Osteoblast (primary cell): ENCODE measurements at places on chromosomes 2 and 18. TPM values are rescaled to one million over a fixed set of nuclear protein-coding genes. Genes with fewer than 3 reads are reported as not detected.

- no peak for DNase-seq
Measured at GRCh38 chr2:182349268-182349667, 77.6 kb downstream of the PDE1A start.

DNA sequence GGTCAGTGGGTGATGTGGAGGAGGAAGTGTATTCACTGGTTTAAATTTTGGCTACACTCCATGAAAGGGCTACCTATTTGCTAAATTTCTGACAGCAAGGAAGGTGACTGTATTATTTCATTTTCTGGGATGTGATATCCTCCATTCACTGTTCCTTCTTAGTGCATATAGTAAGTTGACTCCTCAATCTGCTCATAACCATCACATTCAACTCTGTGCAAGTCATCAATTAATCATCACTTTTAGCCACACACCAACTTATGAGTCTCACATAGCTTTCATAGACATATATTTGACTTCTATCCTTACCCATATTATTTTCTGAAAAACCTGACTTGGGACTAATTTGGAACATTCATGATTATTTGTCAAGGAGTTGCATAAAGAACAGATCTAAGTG, 16.9 kb downstream of the KLHL41 start:
- no peak for DNase-seq

- DNase-seq = no peak
Measured at GRCh38 chr18:36358141-36358540, 60.6 kb downstream of the FHOD3 start.

GRCh38 chr2:41900101-41900577, 147.7 kb upstream of the PKDCC start:
- DNase-seq = no peak

- DNase-seq = peak; percentile 52
Measured at GRCh38 chr2:36351736-36352349, 3.7 kb upstream of the CRIM1 start.

DNA sequence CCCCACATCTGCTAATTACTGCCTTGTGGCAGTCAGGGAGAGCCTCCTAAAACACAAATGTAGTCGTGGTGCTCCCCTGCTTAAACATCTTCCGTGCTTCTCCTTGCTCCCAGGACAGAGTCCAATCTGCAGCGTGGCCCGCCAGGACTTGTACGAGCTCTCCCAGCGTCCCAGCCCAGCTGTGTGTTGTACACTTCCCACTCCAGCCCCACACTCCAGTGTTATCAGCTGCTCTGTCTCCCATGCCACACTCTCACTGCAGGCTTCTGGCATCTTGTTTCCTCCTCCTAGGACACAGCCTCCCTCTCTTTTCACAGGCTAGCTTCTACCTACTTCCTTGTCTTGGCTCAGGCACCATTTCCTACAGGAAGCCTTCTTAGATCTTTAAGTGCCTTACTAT, 199.4 kb downstream of the ALPK2 start:
- DNase-seq = no peak

DNA sequence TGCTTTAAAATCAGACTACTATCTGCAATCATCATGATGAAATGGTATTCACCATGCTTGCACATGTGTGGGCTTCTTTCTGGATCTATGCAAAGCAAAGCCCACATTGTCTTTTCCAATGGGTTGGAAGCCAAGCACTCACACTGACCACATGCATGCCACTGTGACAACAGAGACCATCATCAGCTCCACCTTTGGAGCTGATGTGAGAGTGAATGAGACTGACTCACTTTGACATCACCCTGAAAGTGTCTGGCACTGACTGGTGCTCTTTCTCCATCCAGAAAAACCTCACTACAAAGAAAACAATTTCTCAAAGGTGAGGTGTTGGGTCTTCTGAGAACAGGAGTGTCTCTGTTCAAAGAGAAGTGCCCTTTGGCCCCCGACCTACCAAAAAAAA, 4.7 kb downstream of the MYO5B start:
- no peak for DNase-seq

DNA sequence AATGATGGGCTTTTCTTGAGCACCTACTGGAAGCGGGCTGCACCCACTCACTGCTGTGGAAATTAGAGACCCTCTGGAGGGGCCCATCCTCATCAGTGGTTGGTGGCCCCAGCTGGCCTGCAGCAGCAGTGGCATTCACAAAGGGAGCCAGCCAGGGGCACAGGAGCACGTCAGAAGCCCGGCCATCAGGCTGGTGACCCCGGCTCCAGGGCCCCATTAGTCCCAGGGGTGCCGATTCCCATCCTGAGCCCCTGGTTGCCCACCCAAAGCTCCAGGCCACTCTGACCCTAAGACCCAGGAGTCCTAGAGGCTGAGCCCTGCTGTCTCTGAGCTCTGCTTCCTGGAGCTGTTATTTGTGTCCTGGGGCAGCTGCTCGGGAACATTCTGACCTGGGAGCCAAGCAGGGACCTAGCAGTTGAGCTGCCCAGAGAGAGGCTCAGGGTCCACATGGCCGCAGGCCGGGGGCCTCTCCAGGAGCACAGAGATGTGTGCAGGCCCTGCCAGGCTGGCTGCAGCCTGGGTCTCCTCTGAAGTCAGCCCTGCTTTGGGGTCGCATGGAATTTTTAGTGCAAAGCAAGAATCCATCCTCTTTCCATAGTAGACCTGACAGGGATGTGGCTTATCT, 207.2 kb downstream of the KLHL29 start:
- DNase-seq = no peak

DNA sequence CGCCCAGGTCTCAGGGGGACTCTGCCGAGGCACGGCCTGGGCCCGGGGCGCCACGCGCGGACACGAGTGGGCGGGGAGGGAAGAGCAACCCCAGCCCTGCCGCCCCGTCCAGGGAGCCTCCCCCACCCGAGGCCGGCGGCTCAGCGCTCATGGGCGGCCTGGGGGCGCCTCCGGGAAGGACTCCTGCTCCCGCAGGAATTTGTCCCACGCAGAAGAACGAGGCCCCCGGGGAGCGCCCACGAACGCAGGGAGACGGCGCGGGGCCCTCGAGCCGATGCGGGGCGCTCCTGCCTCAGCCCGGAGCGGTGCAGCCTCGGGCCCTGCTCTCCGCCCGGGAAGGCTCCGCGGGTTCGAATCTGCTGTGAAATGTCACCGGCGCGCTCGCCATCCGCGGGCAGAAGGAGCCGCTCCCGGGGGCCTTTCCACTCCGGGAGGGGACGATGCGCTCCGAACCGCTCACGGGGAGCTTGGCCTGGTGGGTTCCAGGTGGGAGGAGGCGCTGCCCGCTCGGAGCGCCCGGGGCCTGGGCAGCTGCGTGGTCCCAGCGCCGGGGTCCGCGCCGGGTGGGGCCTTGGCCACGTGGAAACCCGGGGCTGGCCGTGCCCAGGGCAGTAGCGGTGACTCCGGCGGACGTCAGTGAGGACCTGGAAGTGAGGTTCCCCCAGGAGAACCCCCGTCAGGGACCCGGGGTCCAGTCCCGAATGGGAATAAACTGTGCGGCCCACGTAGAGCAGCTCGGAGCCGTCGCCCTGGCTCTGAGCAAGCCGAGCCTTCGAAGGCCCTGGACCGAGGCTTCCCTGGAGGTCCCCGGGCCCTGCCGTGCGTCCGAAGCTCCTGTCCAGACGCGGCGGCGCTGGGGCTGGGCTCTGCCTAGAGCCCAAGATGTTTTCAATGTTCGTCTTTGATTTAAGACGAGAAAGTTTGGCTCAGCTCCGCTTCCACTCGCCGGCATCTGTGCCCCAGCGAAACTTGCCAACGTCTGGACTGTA, 41.4 kb upstream of the CTDP1 start:
- DNase-seq = peak; percentile 87

DNA sequence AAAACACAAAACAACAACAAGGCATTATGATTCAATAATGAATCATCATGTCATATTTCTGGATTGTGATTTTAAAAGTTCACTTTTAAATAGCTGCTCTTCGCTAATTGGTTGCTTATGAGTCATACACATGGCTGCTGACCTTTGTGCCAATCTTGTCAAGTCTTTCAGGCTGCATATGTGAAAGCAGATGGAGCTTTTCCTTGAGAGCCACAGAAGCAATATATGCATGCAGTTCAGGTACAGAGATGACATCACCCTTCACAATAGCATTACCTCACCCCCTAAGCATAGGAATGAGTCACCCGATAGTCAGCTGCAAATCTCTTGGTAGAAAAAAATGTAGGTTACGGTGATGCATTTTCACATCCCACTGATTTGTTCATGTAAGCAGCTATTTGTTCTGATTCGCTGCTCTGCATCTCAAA, 27.2 kb downstream of the EIF2AK3 start:
- peak; percentile 68 for DNase-seq

- DNase-seq = no peak
Measured at GRCh38 chr2:7516484-7517063, 599.4 kb downstream of the RNF144A start.

DNA sequence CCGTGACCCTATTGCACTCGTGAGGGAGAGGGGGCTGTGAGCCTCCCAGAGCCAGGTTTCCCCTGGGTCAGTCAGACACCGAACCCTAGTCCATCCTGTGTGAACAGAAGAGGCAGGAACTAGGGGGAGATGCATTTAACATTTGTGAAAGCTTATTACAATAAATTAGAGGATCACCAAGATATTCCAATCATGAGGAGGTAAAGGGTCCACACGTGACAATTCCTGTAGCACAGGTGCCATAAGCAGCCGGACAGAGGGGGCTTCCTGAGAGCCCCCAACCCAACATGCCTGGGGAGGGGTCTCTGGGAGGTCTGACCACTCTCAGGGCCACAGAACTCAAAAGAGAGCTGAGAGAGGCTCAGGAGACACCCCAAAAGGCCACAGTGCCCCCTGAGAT, 93.3 kb downstream of the KCNF1 start:
- DNase-seq = no peak

DNA sequence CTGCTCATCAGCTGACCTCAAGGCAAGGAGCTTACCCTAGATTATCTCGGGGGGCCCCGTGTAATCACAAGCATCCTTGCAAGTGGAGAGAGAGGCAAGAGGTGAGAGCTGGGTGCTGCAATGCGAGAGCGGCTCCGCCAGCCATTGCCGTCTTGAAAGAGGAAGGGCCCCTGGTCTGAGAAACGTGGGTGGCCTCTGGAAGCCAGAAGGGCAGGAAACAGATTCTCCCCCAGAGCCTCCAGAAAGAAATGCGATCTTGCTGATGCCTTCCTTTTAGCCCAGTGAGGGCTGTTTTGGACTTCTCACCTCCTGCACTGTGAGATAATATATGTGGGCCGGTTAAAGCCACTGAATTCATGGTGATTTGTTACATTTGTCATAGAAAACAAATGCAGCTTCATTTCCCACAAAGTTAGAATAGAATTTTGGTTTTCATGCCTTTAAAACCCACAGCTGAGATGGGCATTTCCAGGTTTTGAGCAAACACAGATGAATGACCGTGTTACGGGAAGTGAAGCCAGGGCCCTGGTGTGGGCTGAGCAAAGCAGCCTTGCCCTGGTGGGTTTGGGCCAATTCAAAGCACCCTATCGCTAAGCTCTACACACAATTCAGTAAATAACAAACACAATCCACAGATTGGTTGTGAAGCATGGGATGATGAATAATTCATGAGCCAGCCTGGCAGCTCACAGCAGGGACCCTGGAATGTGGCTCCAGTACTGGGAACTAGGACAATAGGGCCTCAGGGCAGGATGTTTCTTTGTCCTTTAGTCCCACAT, 319.9 kb upstream of the HS6ST1 start:
- DNase-seq = no peak

GRCh38 chr2:204027091-204027490, 90.5 kb downstream of the ICOS start:
- DNase-seq = no peak

GRCh38 chr2:122867941-122868340, 1112.5 kb downstream of the TSN start:
- no peak for DNase-seq

DNA sequence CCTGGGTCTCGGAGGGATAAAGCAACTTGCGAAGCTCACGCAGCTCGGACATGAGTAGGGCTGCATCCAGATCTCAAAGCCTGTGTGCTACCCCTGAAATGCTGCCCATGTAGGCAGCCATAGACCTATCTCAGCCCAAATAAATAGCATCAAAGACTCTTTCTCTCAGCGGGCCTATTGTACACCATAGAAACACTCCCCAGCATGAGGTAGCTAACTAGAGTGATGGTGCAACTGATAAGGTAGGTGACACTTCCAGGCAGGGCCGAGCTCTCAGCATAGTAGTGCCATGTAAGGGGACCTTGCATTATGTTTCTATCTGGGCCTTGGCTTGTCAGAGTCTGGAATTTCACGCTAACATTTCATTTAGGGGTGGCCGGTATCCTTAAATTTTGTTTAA, 52.4 kb downstream of the RABL2A start:
- no peak for DNase-seq

- no peak for DNase-seq
Measured at GRCh38 chr2:220432645-220433044, 805.2 kb downstream of the SLC4A3 start.

- DNase-seq = no peak
Measured at GRCh38 chr2:229689307-229689839, 25.0 kb downstream of the DNER start.

- DNase-seq = peak; percentile 21
Measured at GRCh38 chr2:85057226-85057962, 75.8 kb upstream of the TCF7L1 start.

DNA sequence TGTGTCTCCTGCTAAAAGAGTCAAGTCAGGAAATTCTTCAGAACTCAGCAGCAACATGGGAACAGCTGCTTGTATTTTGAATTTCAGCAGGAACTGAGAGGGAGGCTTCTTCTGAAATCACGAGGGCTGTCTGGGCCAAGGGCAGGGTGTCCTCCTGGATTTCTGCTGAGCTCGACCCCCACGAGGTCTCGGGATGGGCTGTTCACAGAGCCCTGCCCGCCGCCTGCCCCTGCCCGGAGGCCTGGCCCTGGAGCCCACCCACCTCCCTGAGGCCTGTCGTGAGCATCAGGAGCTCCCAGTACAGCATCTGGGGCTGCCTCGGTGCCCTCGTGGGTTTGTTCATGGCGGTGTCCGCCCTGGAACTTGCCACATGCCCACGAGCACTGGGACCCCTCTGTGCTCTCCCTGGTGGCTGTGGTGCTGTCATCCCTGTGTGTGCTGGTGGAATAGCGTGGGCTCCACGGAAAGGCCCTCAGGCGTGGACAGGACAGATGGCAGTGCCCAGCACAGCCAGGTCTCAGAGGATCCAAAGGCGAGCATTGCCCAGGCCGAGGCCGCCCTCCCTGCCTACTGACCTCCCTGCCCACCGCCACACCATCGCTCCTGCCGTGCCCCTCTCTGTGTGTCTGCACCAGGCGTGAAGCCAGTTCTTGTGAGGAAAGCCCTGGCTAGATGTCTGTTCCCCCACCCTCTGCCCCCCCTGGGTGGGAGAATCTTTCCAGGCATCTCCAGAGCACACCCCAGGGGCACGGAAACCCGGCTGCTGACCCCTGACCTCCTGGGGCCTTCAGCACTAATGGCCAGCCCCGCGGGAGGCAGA, 25.9 kb downstream of the RAMP1 start:
- peak; percentile 50 for DNase-seq

Gene TNFRSF11A
- total RNA-seq = under 0.01 TPM in 2 replicates

Gene PARD6G
- 2.2 and 4.4 TPM in 2 replicates for total RNA-seq

Gene CAVIN2
- total RNA-seq = 1.2 and 1.8 TPM in 2 replicates

Gene UGT1A9
- total RNA-seq = not detected in 2 replicates

Gene PRKAG3
- under 0.01 and 0.29 TPM in 2 replicates for total RNA-seq

Gene FN1
- 18,025 and 18,800 TPM in 2 replicates for total RNA-seq

Gene RAX
- total RNA-seq = not detected in 2 replicates

Gene IL18RAP
- not detected in 2 replicates for total RNA-seq

Gene SERPINB11
- not detected in 2 replicates for total RNA-seq
